ENCODE measurements at places on chromosomes 2 and 18. TPM values are rescaled to one million over a fixed set of nuclear protein-coding genes. Genes with fewer than 3 reads are reported as not detected.

The RAX gene
- 0.52 TPM for total RNA-seq

The ATL2 gene
- 82.9 TPM for total RNA-seq

The KCNG2 gene
- total RNA-seq = 0.19 TPM

The ASB18 gene
- total RNA-seq = not detected

DNA sequence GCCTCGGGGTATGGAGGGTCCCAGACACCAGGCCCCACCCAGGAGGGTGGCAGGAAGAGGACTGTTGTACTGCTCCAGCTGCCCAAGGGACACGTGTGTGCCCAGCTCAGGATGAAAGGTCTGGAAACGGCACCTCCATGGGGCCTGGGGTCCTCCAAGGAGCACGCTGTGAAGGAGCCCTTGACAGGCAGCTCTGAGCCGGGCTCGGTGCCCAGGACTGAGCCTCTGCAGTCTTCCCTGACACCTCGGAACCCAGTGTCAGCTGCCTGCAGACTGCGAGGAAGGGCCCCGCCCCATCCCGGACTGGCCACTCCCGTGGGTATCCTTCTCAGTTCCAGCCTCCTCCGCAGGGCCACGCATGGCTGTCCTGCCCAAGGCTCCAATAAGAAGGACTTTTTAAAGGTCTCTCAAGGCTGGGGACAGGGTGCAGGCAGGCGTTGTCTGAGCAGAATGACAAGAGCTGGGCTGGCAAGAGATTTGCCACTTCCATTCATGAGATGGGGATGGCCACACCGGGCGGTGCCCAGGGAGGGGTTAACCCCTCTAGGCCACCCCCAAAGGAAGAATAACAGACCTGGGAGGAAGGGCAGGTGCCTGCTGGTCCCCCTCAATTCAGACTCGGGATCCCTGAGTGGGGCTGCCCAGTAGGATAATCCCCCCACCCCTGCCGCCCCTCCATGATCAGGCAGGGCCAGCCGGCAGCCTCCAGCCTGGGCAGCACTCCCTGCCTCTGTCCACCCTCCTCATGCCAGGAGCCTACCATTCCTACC is 8.9 kb downstream of the ECEL1 start:
- no peak overlapping the region for H3K4me3 ChIP-seq
- H3K27ac ChIP-seq = no peak overlapping the region

GRCh38 chr18:41829647-41830516 is 125.2 kb upstream of the PIK3C3 start:
- DNase-seq = no peak
- no peak overlapping the region for H3K27ac ChIP-seq
- H3K36me3 ChIP-seq = no peaks in the 10 kb centered on the region
- H3K4me1 ChIP-seq = no peaks in the 10 kb centered on the region
- H3K4me3 ChIP-seq = no peak overlapping the region
- no peaks in the 10 kb centered on the region for H3K27me3 ChIP-seq

GRCh38 chr2:63049970-63050333 is 678 bp upstream of the OTX1 start:
- peaks cover 50% of the 10 kb centered on the region for H3K4me1 ChIP-seq
- peak overlapping the region; percentile 80 for H3K4me3 ChIP-seq
- no peaks in the 10 kb centered on the region for H3K36me3 ChIP-seq
- no peak overlapping the region for H3K27ac ChIP-seq

DNA sequence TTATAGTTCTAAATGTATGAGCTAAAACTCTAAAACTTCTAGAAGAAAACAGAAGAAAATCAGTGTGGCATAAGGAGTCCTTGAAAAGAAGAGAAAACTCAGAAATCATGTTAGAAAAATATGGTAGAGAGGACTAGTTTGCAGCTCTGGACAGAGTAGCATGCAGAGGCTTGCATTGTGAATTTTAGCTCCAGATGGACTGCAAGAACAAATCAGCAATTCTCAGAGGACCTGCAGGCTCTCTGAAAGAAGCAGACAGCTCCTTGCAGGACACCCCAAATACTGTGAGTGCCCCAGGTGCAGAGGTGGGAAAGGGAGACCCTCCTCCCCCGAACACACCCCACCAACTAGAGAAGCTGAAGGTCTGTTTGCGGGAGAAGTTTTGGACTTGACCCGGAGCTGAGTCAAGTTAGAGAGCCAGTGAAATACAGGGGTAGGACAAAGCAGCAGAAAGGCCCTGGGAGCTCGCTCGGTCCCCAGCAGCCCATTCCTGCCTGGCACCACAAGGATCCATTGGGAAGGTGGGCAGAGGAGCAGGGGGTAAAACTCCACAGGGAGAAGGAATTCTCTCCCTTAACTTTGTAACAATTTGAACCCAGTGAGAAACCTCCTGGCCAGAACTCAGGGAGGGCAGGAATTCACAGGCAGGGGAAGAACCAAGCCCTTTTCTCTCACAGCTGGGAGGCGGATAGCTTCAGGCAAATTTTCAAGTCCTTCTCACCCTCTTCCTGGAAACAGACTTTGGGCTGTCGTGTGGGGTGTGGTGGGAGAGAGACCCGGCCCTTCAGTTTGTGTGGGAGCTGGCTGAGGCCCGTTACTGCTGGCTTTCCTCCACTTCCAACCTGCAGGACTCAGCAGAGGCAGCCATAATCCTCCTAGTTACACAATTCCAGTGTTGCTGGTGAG is 216.2 kb upstream of the SLC35G4 start:
- no peak for DNase-seq
- H3K27me3 ChIP-seq = no peaks in the 10 kb centered on the region
- no peaks in the 10 kb centered on the region for H3K36me3 ChIP-seq
- H3K4me3 ChIP-seq = no peak overlapping the region
- no peaks in the 10 kb centered on the region for H3K4me1 ChIP-seq

DNA sequence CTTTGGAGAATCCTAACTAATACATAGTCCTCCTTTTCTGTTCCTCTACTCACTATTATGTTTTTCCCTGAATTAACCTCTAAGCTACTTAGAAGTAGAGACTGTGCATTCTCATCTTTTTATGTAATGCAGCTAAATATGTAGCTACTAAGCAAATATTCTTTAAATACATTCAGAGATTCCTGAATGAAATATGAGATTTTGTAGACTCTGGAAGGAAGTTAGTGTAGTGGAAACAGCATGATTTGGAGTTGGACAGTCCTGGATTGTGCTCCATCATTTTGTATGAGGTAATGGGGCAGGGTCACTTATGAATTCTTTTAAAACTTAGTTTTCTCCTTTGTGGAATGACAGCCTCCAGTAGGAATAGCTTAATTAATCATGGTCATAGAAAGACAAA is 24.7 kb upstream of the NT5C1B start:
- H3K4me1 ChIP-seq = no peaks in the 10 kb centered on the region
- no peaks in the 10 kb centered on the region for H3K27me3 ChIP-seq
- H3K4me3 ChIP-seq = no peak overlapping the region
- H3K36me3 ChIP-seq = no peaks in the 10 kb centered on the region
- DNase-seq = no peak
- H3K27ac ChIP-seq = no peak overlapping the region

GRCh38 chr2:66888791-66889631 is 454.1 kb downstream of the MEIS1 start:
- no peaks in the 10 kb centered on the region for H3K4me1 ChIP-seq
- no peaks in the 10 kb centered on the region for H3K36me3 ChIP-seq
- H3K27ac ChIP-seq = no peak overlapping the region
- H3K4me3 ChIP-seq = no peak overlapping the region
- H3K27me3 ChIP-seq = no peaks in the 10 kb centered on the region
- no peak for DNase-seq

DNA sequence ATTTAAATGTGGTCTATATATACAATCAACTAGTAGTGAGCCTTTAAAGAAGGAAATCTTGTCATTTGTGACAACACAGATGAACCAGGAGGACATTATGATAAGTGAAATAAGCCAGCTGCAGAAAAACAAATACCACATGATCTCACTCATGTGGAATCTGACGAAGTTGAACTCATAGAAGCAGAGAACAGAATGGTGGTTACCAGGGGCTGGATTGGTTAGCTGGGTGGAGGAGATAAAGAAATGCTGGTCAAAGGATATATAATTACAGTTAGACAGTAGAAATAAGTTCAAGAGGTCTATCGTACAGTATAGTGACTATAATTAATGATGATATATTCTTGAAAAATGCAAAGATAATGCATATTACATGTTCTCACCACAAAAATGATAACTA is 267.9 kb downstream of the FBXO15 start:
- no peak overlapping the region for H3K27ac ChIP-seq
- no peaks in the 10 kb centered on the region for H3K27me3 ChIP-seq
- no peaks in the 10 kb centered on the region for H3K4me1 ChIP-seq
- H3K4me3 ChIP-seq = no peak overlapping the region
- H3K36me3 ChIP-seq = no peaks in the 10 kb centered on the region
